ENCODE measurements at places on chromosomes 13 and 19. TPM values are rescaled to one million over a fixed set of nuclear protein-coding genes. Genes with fewer than 3 reads are reported as not detected.
A peak's percentile ranks its signal among the peaks of the same experiment; 100 is the strongest.

Gene PTPRH
- total RNA-seq, result 25.5 TPM

Gene AMER2
- not detected for total RNA-seq

Gene CABP5
- total RNA-seq, result not detected

Gene MYO1F
- 6.0 TPM for total RNA-seq

Gene ERICH6B
- not detected for total RNA-seq

DNA sequence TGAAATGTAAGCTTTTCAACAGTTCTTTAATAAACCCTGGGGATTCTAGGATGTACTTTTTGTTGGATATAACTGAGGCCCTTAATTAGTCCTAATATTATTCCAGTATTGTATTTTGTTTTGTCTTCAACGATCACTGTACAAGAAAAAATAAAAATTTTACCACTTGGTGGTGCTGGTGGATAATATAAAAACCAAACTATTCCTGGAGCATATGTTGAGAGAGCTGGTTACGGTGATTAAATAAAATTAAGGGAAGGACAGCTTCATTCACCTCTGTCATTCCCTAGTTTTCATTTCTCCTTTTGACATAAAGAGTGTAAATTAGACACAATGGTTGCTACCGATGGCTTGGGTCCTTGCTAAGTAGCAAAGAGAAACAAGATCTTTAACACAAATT is 598.6 kb upstream of the PCDH20 start:
- no peaks in the 10 kb centered on the region for H3K36me3 ChIP-seq
- H3K4me3 ChIP-seq, result no peak overlapping the region
- no peaks in the 10 kb centered on the region for H3K4me1 ChIP-seq
- H3K27ac ChIP-seq, result no peak overlapping the region
- no peak for DNase-seq

- no peaks in the 10 kb centered on the region for H3K36me3 ChIP-seq
- H3K4me1 ChIP-seq, result no peaks in the 10 kb centered on the region
- no peak overlapping the region for H3K27ac ChIP-seq
- no peaks in the 10 kb centered on the region for H3K27me3 ChIP-seq
Observed at GRCh38 chr13:110103026-110103425, 203.9 kb downstream of the COL4A1 start.

DNA sequence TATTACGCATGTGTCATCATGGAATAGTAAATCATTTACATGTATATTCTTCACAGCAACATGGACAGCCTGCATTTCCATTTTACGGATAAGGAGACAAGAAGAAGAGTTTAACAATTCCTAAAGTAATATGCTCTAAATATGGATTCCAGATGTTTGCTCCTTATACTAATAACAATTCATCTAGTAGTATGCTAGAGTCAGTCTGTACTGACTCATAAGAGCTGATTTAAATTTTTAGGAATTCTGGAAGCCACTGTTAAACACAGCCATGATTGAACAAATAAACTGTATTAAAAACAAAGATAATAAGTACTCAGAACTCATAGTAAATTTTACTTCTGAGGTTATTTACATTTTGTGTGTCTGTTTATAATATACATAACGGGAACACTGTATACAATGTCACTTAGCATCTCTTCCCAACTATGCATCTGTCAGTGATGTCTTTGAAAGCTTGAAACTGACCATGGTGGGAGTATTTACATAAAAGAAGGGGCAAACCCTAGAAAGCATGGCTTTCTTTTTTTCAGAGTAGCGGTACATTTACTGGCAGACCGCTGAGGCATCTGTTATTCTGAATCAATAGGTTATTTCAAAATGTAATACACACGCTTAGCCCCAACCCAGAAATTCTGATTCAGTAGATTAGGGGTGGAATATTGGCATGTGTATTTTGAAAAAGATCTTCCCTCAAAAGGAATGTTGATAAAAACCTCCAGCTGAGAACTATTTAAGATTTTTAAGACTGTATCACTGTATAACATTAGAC is 12.9 kb downstream of the ZC3H13 start:
- H3K4me3 ChIP-seq, result no peak overlapping the region
- no peak for DNase-seq
- H3K27ac ChIP-seq, result no peak overlapping the region
- H3K27me3 ChIP-seq, result no peaks in the 10 kb centered on the region

DNA sequence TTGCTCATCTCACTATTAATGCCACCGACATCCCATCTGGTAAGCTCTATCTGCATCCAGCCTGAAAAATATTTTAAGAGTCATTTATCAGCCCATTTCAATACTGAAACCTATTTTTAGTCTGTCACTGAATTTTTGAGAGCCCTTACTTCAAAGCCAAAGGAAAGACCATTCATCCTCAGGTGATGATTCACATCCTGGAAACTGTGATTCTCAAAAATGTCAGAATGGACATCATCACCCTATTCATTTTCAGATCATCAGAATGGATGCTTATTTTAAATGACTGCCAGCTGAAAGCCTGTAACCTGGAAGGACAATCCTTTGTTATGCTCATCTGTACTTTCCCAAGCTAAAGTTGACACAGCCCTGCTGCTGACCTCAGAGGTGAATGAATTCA is 27.0 kb downstream of the TNFSF11 start:
- H3K4me3 ChIP-seq, result no peak overlapping the region
- DNase-seq, result no peak
- H3K36me3 ChIP-seq, result no peaks in the 10 kb centered on the region
- no peaks in the 10 kb centered on the region for H3K4me1 ChIP-seq
- H3K27ac ChIP-seq, result no peak overlapping the region
- no peaks in the 10 kb centered on the region for H3K27me3 ChIP-seq

DNA sequence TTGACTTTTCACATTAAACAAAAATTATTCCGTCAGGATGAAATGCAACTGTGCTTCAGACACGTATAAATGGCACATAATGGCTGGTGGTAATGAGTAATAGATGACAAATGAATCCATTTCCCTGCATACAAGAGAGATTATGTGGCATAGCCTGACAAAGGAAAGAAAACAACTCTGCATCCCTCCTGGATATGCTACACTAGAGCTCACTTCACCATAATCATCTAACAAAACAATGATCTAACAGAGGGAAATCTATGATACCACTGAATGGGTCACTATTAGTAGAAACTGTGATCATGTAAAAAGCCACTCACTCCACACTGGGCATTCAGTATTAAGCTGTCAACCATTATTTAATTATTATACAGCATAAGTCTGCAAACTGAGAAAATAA is 1498.4 kb downstream of the EFNB2 start:
- no peak for DNase-seq
- H3K36me3 ChIP-seq, result no peaks in the 10 kb centered on the region
- no peaks in the 10 kb centered on the region for H3K4me1 ChIP-seq
- H3K27ac ChIP-seq, result no peak overlapping the region

- DNase-seq, result no peak
- H3K4me1 ChIP-seq, result no peaks in the 10 kb centered on the region
- H3K27ac ChIP-seq, result no peak overlapping the region
- no peak overlapping the region for H3K4me3 ChIP-seq
- H3K36me3 ChIP-seq, result no peaks in the 10 kb centered on the region
Observed at GRCh38 chr13:49351871-49352270, 92.0 kb downstream of the CAB39L start.

- H3K4me1 ChIP-seq, result no peaks in the 10 kb centered on the region
- peak overlapping the region; percentile 57 for H3K27ac ChIP-seq
- DNase-seq, result no peak
Observed at GRCh38 chr19:44002212-44002565, 568 bp upstream of the ZNF230 start.

DNA sequence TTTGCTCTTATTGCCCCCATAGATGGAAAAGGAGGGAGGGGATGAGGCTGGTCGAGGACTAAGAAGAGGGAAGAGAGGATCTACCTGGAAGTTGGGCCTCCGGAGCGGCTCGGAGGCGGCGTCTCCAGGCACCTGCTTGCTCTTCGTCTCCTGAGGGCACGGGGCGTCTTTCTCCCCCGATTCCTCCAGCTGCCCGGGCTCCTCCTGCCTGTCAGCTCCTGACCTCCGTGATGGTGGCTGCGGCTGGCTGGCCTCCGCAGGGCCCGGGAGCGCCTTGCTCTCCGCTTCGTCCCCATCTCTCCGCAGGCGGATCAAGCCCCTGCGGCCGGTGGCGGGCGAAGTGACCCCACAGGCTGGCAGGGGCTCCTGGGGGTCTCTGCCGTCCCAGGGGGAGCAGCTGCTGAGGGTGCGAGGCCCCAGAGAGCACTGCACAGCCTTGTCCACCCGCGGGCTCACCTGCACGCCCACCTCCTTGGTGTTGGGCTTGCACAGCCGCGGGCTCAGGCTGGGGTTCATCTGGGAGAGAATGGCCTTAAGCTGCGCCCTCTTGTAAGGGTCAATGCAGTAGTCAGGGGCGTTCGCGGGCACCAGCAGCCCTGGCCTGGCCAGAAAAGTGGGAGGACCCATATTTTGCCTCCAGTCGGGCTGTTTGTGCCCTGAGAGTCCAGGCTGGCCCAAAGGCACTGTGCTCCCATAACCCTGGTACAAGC is 3.8 kb downstream of the ZAR1L start:
- H3K4me1 ChIP-seq, result peaks cover 11% of the 10 kb centered on the region
- no peaks in the 10 kb centered on the region for H3K27me3 ChIP-seq
- H3K27ac ChIP-seq, result no peak overlapping the region
- no peak for DNase-seq
- no peak overlapping the region for H3K4me3 ChIP-seq
